ENCODE measurements at places on chromosomes 2 and 18.

- DNase-seq = no peak
Measured at GRCh38 chr2:237455764-237456163, 31.3 kb upstream of the MLPH start.

DNA sequence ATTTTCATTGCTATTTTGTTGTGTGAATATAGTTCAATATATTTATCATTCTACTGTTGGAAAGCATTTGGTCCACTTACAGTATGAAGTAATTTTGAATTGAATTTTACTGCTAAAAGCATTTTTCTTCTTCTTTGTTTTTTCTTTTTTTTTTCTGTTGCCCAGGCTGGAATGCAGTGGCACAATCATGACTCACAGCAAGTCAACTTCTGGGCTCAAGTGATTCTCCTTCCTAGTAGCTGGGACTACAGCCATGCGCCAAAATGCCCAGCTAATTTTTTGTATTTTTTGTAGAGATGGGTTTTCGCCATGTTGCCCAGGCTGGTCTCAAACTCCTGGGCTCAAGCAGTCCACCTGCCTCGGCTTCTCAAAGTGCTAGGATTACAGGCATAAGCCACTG lies 2.4 kb upstream of the ETAA1 start:
- DNase-seq = no peak

DNA sequence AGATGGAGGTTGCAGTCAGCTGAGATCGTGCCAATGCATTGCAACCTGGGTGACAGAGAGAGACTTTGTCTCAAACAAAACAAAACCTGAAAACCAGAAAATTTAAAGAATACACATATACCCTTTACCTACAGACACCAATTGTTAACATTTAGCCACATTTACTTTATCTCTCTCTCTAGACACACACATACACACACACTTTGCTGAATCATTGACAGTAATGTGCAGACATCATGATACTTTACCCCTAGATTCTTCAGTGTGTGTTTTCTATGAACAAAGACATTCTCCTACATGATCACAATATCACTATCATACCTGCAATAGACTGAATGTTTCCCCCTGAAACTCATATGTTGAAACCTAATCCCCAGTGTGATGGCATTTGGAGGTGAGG lies 10.2 kb upstream of the CFLAR start:
- DNase-seq = no peak

DNA sequence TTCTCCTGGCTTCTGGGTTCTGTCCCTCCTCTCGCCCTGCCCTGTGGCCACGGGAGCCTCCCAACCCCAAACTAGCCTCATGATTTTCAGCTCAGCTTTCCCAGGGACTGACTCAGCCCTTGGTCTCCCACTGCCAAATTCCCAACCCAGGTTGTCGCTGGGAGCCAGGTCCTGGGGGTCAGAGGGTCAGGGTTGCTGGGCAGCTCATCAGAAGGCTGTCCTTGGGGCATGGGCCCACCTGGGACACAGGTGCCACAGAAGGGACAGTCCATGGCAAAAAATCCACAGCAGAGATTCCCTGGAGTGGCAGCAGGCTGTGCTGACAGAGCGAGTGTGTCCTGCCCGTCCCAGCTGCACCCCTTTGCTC lies 180.4 kb downstream of the TWIST2 start:
- no peak for DNase-seq

DNA sequence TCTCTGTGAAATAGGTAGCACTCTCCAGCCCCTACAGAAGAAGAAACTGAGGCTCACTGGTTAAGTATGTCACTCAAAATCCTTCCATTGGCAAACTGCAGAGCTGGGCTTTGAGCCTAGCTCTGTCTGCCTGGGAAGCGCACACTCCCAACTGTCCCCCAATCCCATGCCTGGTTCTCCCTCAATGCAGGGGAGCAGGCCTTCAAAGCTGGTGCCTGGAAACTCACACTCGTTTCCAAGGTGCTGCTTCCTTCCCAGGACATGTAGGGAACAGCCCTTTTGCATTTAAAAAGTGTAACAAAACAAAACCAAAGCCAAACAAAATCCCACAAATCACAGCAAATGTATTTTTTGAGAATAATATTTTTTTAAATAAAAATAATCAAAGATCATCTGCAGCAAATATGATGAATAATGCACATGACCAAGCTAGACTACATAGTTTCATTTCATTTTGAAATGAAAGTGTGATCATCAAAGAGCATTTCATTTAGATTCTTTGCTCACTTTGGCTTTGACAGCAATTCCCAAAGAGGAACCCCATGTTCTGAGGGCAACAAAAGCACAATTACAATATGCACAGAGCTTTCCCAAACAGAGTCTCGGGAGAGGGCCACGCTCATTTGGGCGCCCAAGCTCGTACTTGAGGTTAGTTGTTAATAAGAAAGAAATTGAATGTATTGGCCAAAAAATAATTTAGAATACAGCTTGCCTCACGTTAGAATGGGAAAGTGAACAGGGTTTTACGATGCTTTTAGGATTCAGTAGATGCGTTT lies 96.7 kb upstream of the ACKR3 start:
- no peak for DNase-seq

- no peak for DNase-seq
Measured at GRCh38 chr2:136029149-136029548, 43.7 kb upstream of the DARS1 start.

- peak; percentile 12 for DNase-seq
Measured at GRCh38 chr2:189142893-189143759, 36.4 kb downstream of the COL5A2 start.

DNA sequence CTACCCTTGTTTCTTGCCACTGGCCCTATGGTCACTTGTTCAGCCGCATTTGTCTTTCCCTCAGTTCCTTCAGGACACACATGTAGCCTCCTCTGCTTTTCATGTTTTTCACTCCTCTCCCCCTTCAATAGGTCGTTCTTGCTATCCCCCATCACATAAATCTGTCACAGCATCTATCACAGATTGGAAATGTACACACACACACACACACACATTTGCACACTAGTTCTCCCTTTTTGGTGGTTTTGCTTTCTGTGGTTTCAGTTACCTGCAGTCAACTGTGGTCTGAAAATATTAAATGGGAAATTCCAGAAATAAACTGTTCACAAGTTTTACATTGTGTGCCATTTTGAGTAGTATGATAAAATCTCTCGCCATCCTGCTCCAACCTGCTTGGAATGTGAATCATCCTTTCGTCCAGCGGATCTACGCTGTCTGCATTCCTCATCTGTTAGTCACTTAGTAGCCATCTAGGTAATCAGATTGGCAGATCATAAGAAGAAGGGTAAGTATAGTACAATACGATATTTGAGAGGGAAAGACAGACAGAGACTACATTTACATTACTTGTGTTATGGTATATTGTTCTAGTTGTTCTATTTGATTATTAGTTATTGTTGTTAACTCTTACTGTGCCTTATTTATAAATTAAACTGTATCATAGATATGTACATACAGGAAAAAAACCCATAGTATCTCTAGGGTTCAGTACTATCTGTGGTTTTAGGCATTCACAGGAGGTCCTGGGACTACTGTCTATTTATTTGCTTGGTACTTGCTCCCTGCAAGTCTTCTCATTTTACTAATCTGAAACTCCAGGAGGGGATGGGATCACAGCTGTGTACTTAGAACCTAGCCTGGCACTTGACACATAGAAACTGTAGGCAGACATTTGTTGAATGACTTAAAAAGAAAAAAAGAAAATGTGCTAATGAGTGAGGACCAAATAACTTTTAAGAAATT lies 86.1 kb upstream of the PNPT1 start:
- DNase-seq = no peak

GRCh38 chr2:26561376-26561775 lies 79.8 kb downstream of the CIB4 start:
- DNase-seq = no peak

- no peak for DNase-seq
Measured at GRCh38 chr2:110973262-110973661, 147.5 kb upstream of the BCL2L11 start.

- no peak for DNase-seq
Measured at GRCh38 chr2:212618636-212619035, 80.0 kb upstream of the ERBB4 start.

DNA sequence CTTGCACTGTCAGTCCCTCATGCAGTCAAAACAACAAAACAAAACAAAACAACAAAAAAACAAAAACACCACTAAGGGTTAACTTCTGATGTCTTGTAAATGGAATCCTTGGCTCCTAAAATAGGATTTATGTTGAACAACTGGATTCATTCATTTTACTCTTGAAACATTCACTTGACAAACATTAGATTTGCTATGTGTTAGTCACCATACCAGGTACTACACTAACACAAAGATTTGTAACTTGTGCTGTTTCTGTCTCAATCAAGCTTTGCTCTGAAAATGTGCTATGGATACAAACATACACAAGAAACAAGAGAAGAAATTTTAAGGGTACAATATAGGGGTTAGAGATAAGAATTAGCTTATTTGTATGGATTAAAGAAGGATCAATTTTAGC lies 812.8 kb downstream of the LRP1B start:
- DNase-seq = no peak

DNA sequence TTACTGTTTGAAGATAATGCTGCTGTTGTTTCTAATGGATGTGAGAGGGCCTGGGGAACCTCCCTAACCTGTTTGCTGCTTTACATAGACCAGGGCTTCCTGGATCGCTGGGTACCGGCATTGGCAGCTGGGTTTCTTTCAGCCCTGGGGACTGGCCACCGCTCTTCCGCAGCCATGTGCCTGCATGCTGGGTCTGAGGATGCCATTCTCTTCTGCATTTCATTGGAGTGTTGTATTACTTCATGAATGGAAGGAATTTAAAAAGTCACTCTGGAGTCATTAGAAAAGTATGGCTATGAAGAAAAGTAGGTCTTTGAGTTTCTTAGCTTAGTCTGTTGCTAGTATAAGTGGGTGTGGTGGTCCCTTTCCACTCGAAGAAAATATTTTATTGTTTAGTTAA lies 107.3 kb upstream of the MGAT5 start:
- DNase-seq = no peak

GRCh38 chr2:129904532-129905446 lies 74.7 kb upstream of the RAB6C start:
- DNase-seq = no peak

- no peak for DNase-seq
Measured at GRCh38 chr2:197281421-197281820, 29.2 kb downstream of the ANKRD44 start.

GRCh38 chr2:238061315-238062202 lies 758 bp downstream of the SCLY start:
- peak; percentile 39 for DNase-seq

DNA sequence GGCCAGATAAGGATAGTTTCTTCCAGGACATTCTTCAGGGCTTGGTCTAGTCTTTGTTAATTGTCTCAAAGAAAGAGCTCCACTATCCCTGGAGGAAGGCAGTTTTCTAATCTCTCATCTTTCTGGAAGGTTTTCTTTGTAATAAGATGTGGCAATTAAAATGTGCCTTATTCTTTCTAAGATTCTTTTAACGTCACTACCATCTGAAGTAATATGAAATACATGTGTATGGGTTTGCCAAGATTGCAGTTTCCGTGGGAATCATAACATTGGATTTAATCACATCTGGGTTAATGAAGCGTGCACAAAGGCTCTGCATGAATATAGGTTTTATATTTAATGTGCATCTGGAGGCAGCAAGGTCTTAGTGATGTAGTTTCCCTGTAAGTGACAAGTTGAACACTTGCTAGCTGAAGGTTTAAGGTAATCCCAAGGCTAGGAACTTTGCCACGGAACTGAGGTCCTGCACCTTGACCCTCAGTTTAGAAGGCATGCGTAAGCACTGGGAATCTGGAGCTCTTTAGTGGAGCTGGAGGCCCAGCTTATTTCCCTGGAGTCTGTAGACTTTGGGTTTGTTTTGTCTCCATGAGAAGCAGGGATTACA lies 25.7 kb downstream of the DIS3L2 start:
- DNase-seq = no peak

GRCh38 chr2:173874003-173874893 lies 90.9 kb downstream of the SP3 start:
- no peak for DNase-seq

- no peak for DNase-seq
Measured at GRCh38 chr2:46376586-46376985, 79.4 kb downstream of the EPAS1 start.

GRCh38 chr2:118530976-118531375 lies 316.5 kb downstream of the EN1 start:
- no peak for DNase-seq

DNA sequence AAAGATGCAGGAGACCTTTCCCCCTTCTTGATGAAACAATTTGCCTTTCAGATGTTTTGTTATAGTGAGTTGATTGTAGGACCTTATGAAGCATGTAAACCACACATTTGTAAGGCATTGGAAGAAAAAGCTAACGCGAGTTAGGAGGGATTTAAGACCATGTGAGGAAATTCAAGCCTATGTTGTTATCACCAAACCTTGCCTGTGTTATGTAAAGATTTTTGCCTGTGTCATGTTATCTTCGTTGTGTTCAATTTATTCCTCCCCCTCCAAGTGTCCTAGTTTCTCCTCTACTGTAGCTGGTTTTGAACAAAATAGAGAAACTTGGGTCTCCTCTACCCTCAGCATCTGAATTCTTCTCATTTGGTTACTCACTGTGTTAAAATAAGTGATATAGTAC lies 173.0 kb downstream of the NEDD4L start:
- DNase-seq = no peak

- no peak for DNase-seq
Measured at GRCh38 chr2:10906926-10907625, 4.7 kb upstream of the KCNF1 start.

- no peak for DNase-seq
Measured at GRCh38 chr2:200450288-200450687, 59.6 kb downstream of the KCTD18 start.
